ENCODE measurements at places on chromosomes 5 and 9.

DNA sequence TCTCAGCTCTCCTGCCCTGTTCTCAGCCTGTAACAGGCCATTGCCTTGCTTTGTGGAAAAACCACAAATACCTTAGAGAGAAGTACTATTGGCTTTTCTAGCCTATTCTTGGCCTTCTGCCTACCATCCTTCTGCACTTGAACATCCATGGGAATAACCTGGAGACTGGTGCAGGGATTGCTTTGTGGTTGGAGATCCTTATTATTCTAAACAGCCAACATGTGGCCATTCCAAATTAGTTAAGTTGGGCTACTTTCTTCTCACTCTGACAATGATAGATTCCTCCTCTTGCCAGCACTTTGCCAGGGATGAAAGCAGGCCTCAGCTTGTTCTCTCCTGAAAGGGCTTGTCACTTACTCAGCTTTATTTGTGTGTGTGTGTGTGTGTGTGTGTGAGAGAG lies 240.4 kb downstream of the GLIS3 start:
- no peaks in the 10 kb centered on the region for H3K36me3 ChIP-seq
- H3K4me3 ChIP-seq, result no peak overlapping the region
- no peaks in the 10 kb centered on the region for H3K4me1 ChIP-seq
- DNase-seq, result no peak

DNA sequence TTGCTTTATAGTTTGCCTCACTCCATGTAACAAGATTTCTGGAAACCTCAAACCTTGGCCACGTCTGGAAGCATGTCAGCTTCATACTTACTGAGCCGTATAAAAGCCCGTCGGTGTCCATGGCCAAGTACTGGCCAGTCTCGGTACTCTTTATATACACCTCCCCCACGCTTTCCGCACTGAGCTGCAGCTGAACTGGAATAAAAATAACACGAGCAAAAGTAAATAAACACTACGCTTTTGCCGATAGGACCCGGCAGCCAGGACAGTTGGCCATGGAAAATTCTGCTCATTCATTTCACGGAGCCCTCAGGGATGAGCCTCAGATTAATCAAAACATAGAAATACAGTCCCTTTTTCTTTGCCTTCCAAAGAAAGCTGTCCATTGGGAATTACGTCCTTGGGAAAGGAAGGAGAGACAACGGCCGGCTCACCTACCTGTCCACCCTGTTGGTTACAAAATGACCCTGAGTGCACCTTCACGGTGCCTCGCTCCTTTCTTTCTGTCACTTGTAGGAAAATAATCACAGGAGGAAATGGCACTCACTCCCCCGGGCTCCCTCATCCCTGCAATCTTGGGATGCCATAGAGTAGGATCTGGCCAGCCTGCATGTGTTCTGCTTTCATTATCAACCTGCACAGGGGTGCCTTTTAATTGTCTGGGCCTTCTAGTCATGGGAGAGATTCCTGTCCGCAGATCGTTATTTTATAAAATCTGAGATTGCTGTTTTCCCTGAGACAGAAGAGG lies 85.1 kb downstream of the FGF1 start:
- H3K36me3 ChIP-seq, result no peaks in the 10 kb centered on the region
- no peak overlapping the region for H3K4me3 ChIP-seq
- DNase-seq, result no peak
- no peak overlapping the region for H3K27ac ChIP-seq
- no peaks in the 10 kb centered on the region for H3K27me3 ChIP-seq
- H3K4me1 ChIP-seq, result peaks cover 2% of the 10 kb centered on the region

DNA sequence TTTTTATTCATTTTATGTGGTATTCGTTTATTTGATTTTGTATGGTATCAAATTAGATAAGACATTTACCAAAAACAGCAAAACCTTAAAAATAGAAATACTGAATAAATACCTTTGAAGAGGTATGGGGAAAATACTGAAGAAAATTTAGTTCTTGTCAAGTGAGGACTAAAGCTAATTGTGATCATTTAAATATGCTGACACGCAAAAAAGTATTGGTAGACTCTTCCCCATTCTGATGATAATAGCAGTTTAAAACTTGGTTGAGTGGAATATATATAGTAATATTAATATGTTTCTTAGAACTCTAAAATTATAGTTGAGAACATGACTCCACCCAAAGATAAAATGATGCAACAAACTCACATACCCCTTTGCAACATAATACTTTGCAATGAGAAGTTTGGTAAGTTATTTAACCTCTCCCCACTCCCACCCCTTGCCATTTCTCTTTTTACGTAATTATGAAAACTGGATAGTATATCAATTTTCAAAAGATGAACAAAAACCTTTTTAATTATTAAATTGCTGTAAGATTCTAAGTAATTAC lies 30.1 kb upstream of the SNX24 start:
- no peak overlapping the region for H3K27ac ChIP-seq
- no peak for DNase-seq
- no peaks in the 10 kb centered on the region for H3K27me3 ChIP-seq
- H3K4me1 ChIP-seq, result peaks cover 2% of the 10 kb centered on the region
- H3K4me3 ChIP-seq, result no peak overlapping the region

GRCh38 chr5:30959238-30959637 lies 234.2 kb upstream of the CDH6 start:
- no peaks in the 10 kb centered on the region for H3K27me3 ChIP-seq
- H3K36me3 ChIP-seq, result no peaks in the 10 kb centered on the region
- no peak overlapping the region for H3K4me3 ChIP-seq
- H3K4me1 ChIP-seq, result peaks cover 6% of the 10 kb centered on the region

DNA sequence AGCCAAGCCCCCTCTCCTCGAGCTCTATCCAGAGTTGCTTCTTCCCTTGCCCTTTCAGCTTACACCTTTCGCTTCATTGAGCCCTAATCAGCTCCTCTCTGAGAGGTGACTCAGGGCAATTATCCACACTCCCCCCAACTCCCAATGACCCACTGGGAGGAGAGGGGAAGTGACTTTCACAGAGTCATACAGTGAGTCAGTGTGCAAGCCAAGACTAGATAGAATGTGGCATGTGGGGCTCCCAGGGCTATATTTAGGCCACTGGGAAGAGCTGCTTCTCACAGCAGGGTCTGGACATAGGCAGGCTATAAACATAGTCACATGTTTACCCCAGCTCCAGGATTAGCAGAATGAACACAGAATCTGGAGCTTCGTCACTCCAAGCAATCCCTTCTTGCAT lies 57.4 kb downstream of the NRG2 start:
- no peaks in the 10 kb centered on the region for H3K36me3 ChIP-seq
- no peaks in the 10 kb centered on the region for H3K27me3 ChIP-seq
- peaks cover 27% of the 10 kb centered on the region for H3K4me1 ChIP-seq

DNA sequence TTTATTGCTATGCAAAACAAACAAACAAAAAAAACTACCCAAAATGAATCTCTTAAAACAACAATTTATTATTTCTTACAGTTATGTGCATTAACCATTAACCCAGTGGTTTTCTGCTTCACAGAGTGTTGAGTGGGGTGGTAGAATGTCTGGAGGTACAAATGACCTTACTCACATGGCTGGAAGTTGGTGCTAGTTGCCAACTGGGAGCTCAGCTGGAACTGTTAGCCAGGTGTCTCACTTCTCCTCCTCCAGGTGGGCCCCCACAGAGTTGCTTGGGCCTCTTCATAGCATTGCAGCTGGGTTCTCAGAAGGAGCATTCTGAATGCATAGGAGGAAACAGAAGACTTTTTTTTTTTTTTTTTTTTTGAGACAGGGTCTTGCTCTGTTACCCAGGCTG lies 10.5 kb upstream of the B4GALT1 start:
- no peaks in the 10 kb centered on the region for H3K36me3 ChIP-seq
- H3K27me3 ChIP-seq, result no peaks in the 10 kb centered on the region
- no peaks in the 10 kb centered on the region for H3K4me1 ChIP-seq
- DNase-seq, result no peak
- no peak overlapping the region for H3K4me3 ChIP-seq

DNA sequence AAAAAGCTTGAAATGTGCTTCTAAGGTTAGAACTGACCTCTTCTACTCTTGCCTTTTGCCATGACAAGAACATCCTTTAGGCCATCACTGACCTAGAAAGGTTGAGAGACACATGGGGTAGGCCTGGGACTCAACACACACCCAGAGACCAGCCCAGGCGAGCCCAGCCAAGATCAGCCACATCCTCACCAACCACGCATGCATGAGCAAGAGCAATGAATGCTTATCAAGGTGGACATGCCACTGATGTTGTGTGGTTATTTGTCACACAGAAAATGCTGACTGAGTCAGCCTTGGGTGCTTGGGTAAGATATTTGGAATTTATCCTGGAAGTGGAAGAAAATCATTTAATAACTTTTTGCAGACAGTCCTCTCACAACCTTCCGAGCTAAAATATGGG lies 39.4 kb downstream of the SMIM23 start:
- H3K4me3 ChIP-seq, result no peak overlapping the region
- no peak for DNase-seq
- H3K27me3 ChIP-seq, result no peaks in the 10 kb centered on the region
- H3K27ac ChIP-seq, result no peak overlapping the region

Measured in neuronal stem cell (in vitro differentiated cells).